ENCODE measurements at places on chromosomes 7 and 10.

DNA sequence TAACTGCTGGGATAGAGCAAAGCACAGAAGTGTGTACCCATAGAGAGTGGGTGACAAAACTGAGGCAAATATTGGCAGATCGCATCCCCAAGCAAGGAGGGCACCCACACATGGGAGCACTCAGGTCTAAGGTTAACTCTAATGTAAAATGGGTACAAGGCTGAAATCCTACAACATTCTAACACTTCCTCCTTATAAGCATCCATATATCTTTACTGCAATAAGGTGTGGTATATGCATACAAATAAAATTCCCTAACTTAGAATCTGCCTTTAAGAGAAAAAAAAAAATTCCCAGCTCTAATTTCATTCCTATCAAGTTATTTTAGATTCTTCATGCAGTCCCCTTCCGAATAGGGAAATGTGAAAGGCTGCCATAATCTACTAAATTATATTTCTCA, 18.7 kb downstream of the EIF3A start:
- DNase-seq, result no peak

GRCh38 chr7:97772045-97772901, 40.4 kb downstream of the TAC1 start:
- no peak for DNase-seq

DNA sequence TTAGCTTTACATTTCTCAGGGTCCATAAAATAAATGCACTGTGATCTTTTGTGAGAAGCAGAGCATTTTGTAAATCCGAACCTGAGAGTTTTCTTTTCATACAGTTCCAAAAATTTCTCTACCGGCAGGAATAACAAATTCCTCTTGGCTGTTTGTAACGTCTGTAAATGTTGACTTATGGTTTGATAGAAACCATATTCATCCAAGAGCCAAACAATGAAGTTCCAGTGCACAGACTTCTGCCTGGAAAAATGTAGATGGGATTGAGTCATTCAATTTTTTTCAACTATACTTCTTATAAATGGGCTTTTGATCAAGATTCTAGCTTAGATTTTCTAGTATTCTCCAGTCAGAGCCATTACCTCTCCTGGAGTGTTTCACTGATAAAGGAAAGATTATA, 530.6 kb downstream of the TFEC start:
- no peak for DNase-seq

DNA sequence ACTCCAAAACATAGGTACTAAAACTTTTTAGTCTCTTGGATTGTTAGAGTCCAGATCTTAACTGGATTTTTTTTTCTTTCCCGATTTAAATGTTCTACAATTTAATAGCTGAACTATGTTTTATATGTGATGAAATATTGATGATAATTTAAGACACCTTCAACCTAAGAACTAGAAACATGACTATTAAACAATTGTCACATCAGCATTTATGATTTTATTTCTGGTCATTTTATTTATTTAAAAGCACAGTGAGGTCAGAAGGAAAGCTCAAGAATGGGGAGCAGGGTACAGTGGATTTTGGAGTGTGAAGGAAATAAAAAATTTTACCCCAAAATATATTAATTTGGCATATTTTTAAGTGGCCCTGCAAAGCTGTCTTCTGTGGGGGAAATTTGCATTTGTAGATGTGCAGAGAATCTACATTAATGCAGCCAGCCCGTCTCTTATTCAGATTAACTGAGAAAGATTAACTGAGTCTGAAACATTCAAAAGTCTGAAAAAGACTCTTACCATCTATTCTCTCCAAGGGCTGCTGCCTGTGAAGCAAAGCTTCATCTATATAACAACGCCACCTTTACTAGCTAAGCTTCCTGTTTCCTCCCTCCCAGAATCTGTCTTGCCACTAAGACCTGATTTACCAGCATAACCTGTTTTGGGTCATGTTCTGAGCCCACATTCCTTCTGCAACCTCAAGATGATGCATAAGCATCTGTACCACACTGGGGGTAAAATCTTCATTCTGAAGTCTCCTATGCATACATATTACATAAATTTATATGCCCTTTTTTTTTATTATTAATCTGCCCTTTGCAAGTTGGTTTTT, 86.4 kb downstream of the TMEM106B start:
- DNase-seq, result no peak

GRCh38 chr10:129029051-129029450, 438.0 kb upstream of the MGMT start:
- no peak for DNase-seq

GRCh38 chr7:151330181-151330580, 11.4 kb upstream of the NUB1 start:
- DNase-seq, result no peak

GRCh38 chr7:2613098-2613930, 18.5 kb upstream of the TTYH3 start:
- no peak for DNase-seq

DNA sequence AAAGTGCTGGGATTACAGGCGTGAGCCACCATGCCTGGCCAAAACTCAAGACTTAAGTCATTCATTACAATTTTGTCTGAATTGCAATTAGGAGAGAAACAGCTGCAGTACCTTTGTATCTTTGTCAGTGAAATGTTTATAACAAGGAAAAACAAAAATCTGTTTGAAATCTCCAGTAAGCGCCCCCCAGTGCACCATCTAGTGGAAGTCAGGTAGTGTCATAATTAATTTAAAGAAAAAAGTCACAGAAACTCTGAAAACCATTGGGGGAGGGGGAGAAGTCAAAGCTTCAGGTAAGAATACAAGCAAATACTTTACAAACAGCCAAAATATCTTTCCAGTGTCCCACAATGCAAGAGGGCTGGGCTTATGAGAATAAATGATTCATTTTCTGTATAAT, 2.8 kb downstream of the MPP7 start:
- DNase-seq, result no peak

DNA sequence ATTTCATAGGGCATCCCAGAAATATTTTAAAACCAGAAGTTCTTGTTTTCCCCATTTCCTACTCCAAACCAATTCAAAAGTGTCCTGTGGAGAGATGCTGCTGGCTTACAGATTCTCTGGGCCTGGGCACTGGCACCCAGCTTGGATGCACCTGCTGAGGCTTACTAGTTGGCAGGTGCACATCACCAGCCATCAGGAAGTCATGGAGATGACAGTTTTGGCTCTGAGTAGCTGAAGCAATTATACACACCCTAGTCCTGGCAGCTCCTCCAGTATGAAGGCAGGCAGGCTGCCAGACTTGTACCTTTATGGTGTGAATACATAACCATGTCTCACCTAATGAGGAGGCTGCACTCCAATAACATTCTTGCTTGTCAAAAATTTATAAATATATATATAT, 276.6 kb upstream of the GHITM start:
- no peak for DNase-seq

DNA sequence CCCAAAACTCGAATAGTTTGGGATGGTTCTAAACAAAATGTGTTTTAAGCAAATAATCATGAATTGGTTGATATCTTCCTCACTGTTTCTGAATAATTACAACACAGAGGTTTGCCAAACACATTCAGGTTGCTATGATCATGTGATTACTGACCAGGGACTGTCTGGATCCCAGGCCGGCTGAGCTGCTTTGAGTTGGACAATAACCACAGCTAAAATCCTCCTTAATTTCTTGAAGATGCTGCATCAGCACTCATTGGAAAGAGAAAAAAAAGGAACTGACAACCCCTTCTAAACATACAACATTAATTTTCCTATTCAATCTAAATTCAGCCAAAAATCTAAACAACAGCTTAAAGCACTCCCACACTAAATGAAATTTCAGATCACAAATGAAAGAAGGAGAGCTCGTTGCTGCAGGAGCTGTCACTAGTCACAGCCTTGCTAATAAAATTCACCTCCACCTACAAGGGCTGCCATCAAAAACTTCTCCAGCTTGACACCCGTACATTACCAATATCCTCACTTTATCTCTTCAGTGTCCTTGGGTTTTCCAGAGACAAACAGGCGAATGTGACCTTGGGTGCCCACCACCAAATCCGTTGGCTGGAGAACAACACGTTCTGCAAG, 560.2 kb downstream of the KCNMA1 start:
- DNase-seq, result no peak

DNA sequence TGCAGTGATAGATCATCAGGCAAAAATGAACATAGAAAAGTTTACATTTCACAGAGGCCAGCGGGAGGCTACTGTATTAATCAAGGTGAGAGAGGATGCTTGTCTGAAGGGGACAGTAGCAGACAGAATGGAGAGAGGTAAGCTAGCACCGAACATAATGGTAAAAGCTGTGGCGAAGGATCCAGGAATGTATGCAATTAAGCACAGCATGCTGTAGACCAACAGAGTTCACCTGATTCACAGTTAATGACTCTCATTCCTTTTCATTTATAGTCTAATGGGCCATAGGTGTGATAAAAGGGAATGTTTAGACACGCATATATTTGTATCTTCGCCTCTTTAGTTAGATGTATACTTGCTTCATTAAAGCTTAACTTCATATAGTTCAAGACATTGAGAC, 150.9 kb upstream of the MBL2 start:
- no peak for DNase-seq

- no peak for DNase-seq
These were observed 27.0 kb downstream of the ADRB1 start for GRCh38 chr10:114070710-114071109.

GRCh38 chr7:126635545-126635944, 617.2 kb downstream of the GRM8 start:
- DNase-seq, result no peak

- DNase-seq, result no peak
These were observed 15.6 kb downstream of the SUFU start for GRCh38 chr10:102519246-102519825.

DNA sequence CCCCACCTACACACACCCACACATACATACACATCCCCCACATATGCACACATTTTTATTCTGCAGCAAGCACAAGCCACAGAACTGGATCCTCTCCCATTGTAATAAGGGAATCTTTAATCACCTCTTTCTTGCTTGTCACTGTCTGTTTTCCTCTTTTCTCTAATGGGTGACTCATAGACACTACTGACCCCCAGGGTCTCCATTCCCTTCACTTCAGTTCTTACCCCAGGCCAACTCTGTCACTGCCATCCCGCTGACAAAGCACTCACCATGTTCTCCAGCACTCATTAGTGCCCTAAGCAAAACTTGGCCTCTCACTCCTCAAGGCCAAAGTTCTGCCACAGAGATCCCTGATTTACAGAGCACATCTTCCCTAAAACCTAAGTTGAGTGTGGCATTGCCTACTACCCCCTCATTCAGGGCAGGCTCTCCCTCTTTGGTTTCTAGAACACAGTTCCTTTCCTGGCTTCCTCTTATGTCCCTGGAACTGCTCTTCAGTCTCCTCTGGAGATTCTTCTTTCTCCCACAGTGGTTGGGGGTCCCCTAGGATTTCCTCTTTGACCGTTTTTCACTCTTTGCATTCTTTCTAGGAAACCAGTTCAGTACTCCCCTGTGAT, 39.6 kb upstream of the INHBA start:
- no peak for DNase-seq

- DNase-seq, result no peak
These were observed 51.9 kb upstream of the PRKAR1B start for GRCh38 chr7:778968-779451.

- peak; percentile 75 for DNase-seq
These were observed at the start of gene HECTD2 for GRCh38 chr10:91409869-91410637. HECTD2 (plus strand) TSS chr10:91410344; CDS start chr10:91410439, 95 bp downstream.

All from stimulated activated CD4-positive, alpha-beta T cell treated with anti-CD3 and anti-CD28 coated beads, Interleukin-1b, Interleukin-23, amount 100 ng/mL, for 48 hours (primary cell).